ENCODE measurements at places on chromosomes 1 and 21.

DNA sequence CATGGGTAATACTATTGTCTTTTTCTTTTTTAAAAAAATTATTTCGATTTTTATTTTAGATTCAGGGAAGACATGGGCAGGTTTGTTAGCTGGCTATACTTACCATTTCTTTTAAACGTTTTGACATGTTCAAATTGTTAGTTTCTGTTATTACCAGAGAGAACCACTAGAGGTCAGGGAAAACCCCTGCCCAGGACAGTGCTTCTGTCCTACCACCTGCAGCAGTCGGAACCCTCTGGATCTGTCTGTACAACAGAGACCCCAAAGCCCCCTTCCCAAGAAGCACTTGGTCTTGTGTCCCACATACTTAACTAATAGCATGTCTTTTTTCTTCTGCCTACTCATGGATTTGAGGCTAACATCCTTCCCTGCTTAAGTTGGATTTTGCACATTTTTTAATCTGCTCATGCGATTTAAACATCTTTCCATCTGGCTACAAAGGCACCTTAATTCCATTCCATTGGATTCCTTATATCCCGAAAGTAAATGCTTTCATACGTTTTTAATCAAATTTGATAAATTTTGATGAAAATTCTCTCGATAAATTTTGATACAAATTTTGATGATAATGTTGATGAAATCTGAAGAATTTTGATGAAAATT, 10.0 kb upstream of the C1orf115 start:
- no peak for DNase-seq

DNA sequence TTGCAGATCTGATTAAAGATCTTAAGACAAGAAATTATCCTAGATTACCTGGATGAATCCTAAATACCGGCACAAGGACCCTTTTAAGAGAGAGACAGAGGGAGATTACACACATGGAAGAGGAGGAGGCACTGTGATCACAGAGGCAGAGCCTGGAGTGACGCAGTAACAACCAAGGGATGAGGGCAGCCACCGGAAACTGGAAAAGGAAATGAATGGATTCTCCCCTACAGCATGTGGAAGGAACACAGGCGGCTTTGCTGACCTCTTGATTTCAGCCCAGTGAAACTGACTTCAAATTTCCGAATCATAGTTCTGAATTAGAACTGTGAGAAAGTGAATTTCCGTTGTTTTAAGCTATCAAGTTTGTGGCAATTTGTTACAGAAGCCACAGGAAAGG, 50.2 kb upstream of the IVNS1ABP start:
- DNase-seq, result no peak

- no peak for DNase-seq
Observed at GRCh38 chr21:45764792-45765191, 121.3 kb downstream of the PCBP3 start.

DNA sequence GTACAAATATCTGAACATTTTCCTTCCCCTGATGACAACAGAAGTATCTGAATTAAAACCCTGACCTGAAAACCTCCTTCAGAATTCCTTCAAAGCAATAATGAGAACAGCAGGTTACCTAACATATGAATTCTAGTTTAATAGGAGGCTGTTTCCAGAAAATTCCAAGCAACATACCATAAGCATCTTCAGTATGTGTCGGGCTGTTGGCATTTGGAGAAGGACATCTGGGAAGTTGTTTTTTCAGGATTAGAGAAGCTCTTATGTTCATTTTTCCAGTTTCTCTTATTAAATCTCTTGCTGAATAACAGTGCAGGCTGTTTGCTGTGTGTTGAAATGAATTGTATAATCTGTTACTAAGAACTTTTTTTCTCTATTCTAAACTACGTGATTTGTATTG, 101.5 kb downstream of the PLA2G4A start:
- no peak for DNase-seq

- no peak for DNase-seq
Observed at GRCh38 chr1:6645018-6645417, 20.4 kb downstream of the THAP3 start.

- DNase-seq, result no peak
Observed at GRCh38 chr1:153430561-153430960, 14.2 kb downstream of the S100A7A start.

GRCh38 chr1:53552146-53552861, 93.1 kb downstream of the DMRTB1 start:
- DNase-seq, result no peak

- DNase-seq, result no peak
Observed at GRCh38 chr1:198879711-198880306, 241.0 kb downstream of the PTPRC start.

All from activated CD8-positive, alpha-beta memory T cell treated with anti-CD3 and anti-CD28 coated beads for 4 hours (primary cell).